ENCODE measurements at places on chromosomes 7 and 10. TPM values are rescaled to one million over a fixed set of nuclear protein-coding genes. Genes with fewer than 3 reads are reported as not detected.

Gene CCDC146
- total RNA-seq = 1.2 TPM

Gene HOXA5
- 1.3 TPM for total RNA-seq

Gene GJD4
- not detected for total RNA-seq

Gene PON3
- 4.0 TPM for total RNA-seq

Gene TNS3
- total RNA-seq = 59.6 TPM

Gene ZNF37A
- 7.1 TPM for total RNA-seq

Gene TACC2
- 8.4 TPM for total RNA-seq

Gene MYL10
- total RNA-seq = not detected

Gene NACAD
- 1.6 TPM for total RNA-seq

Gene GSDME
- total RNA-seq = 6.6 TPM

Gene DDX56
- 43.9 TPM for total RNA-seq

Gene TBRG4
- total RNA-seq = 39.0 TPM

Gene COMTD1
- total RNA-seq = 12.0 TPM

Gene DENND2A
- 15.3 TPM for total RNA-seq

Gene CCDC172
- not detected for total RNA-seq

Gene IFIT1B
- total RNA-seq = not detected

Gene TAS2R39
- total RNA-seq = not detected

Gene NUTM2A
- total RNA-seq = 0.34 TPM

Gene TMEM130
- total RNA-seq = under 0.01 TPM

Gene CNOT4
- 9.0 TPM for total RNA-seq

Gene TEX47
- total RNA-seq = not detected

Gene FBXL13
- 0.93 TPM for total RNA-seq

Gene TAS2R4
- 0.09 TPM for total RNA-seq

Gene SMURF1
- total RNA-seq = 10.0 TPM
